Neural progenitor cell (in vitro differentiated cells): ENCODE measurements at places on chromosomes 13 and 19. TPM values are rescaled to one million over a fixed set of nuclear protein-coding genes. Genes with fewer than 3 reads are reported as not detected.
A peak's percentile ranks its signal among the peaks of the same experiment; 100 is the strongest.

DNA sequence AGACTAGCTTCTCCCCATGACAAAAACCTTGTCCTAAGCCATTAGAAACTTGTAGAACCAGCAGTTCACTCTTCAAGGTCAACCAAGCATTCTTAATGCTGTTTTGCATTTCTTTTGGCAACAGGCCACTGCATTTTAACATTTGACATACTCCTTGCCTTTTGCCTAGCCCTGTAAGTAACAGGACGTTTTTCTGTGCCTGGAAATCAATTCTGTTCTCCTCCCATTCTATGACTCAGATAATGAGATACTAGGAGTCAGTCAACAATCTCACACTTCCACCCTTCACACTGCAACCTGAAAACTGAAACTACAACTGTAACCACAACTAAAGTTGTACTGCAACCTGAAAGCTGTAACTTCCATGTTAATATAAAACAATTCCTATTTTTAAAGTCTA lies 268.7 kb downstream of the MZT1 start:
- DNase-seq = peak; percentile 38

DNA sequence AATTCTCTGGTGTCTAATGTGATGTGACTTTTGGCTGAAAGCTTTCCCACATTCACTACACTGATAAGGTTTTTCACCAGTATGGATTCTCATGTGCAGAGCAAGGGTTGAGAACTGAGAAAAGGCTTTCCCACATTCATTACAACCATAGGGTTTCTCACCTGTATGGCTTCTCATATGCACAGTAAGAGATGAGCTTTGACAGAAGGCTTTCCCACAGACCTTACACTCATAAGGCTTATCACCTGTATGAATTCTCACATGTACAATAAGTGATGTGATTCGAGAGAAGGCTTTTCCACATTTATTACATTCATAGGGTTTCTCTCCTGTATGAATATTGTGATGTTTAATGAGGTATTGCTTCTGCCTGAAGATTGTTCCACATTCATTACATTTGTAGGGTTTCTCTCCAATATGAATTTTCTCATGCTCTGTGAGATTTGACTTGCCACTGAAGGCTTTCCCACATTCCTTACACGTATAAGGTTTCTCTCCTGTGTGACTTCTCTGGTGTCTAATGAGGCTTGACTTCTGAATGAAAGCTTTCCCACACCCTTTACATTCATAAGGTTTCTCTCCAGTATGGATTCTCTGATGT lies 14.0 kb downstream of the ZNF260 start:
- no peak for DNase-seq

- no peak for DNase-seq
Measured at GRCh38 chr19:47093254-47093653, 20.3 kb downstream of the ZC3H4 start.

GRCh38 chr13:43085545-43085944 lies 62.2 kb downstream of the DNAJC15 start:
- no peak for DNase-seq

GRCh38 chr19:40640744-40641143 lies 39.6 kb downstream of the LTBP4 start:
- no peak for DNase-seq

Gene PIN1
- 43.4 and 141 TPM in 2 replicates for total RNA-seq

Gene SHANK1
- 1.4 and 2.3 TPM in 2 replicates for total RNA-seq

Gene TRPC4
- 17.7 and 21.1 TPM in 2 replicates for total RNA-seq

Gene GATAD2A
- 37.9 and 49.8 TPM in 2 replicates for total RNA-seq
